ENCODE measurements at places on chromosomes 6 and 20. TPM values are rescaled to one million over a fixed set of nuclear protein-coding genes. Genes with fewer than 3 reads are reported as not detected.

The FOXO3 gene
- total RNA-seq: 56.0 TPM

The ALDH8A1 gene
- total RNA-seq: 1.4 TPM

DNA sequence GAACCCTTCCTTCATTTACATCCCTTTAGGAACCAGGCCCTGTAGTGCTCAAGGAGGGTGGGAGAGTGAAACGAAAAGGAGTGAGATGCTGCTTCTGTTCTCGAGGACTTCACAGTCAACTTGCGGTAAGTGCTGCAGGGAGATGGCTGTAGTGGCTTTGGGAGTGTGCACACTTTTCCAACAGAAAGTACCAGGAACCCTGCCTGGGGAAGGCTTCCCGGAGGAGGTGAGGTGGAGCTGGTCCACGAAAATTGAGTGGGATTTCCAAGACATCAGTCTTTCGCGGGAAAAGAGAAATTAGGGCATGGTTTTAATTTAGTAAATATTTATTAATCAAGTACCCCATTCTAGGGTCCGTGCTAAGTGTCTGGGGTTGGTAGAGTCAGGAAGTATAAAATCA, 12.7 kb downstream of the TRIM31 start:
- DNase-seq: no peak

The DCDC2 gene
- 2.0 TPM for total RNA-seq

- no peak for DNase-seq
These were observed 18.0 kb downstream of the STX7 start for GRCh38 chr6:132494954-132495353.

DNA sequence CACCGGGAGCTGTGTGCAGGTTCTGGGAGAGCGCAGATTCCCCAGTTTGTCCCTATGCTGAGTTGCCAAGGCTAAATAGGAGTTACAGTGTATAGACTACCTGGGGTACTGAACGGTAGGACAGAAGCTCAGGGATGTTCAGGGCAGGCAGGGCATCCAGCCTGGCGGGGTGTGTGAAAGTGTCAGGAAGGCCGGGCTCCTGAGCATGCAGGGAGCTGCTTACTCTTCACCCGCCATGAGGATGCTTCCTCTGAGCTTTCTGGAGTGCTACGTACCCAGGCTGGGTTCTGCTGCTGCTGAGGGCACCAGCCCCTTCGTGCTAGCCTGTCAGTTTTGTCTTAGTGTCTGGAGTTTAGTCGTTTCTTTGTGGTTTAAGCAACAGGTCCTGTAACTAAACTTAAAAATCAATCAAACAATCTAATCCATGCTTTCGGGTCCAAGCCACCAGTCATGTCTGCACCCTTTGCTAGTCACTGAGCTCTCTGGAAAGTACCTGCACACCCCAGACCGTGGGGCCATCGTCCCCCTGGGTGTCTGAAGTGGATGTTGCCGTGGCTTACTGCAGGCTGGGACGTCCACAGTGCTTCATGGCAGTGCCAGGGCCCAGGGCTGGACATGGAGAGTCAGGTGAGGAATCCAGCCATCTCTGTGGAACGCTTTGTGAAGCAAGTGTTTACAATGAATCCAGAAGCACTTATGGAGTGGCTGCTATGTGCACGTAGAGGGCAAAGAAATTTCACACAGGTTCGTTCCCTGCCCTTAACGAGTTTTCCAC, 220.3 kb upstream of the SNX9 start:
- DNase-seq: no peak

- no peak for DNase-seq
These were observed 37.4 kb downstream of the GCNT2 start for GRCh38 chr6:10558565-10558964.

DNA sequence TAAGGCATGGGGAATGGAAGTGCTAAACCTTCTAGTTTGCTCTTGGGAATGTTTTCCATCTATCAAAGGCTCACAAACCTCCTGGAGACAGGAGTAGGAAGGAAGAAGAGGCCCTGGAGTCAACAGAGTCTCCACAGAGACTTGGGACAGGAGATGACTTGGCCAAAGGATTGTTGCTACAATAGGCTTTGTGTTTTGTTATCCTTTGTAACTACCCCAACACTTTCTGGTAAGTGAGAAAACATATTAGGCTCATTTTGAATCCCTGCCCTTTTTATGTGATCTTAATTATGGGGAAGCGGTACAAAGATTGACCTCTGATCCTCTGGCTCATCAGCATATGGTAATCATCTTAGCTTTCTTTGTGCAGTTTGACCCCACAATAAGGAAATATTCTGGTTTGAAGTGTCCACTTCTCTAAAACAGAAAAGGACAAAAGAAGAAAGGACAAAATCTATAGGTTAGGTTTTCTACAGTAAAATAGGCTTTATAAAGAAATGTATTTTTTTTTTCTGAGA, 24.1 kb upstream of the GTF3C6 start:
- DNase-seq: no peak

The PSMB1 gene
- 203 TPM for total RNA-seq

The TLDC2 gene
- total RNA-seq: 0.31 TPM

- DNase-seq: no peak
These were observed 556 bp upstream of the MROH8 start for GRCh38 chr20:37179683-37180524.

DNA sequence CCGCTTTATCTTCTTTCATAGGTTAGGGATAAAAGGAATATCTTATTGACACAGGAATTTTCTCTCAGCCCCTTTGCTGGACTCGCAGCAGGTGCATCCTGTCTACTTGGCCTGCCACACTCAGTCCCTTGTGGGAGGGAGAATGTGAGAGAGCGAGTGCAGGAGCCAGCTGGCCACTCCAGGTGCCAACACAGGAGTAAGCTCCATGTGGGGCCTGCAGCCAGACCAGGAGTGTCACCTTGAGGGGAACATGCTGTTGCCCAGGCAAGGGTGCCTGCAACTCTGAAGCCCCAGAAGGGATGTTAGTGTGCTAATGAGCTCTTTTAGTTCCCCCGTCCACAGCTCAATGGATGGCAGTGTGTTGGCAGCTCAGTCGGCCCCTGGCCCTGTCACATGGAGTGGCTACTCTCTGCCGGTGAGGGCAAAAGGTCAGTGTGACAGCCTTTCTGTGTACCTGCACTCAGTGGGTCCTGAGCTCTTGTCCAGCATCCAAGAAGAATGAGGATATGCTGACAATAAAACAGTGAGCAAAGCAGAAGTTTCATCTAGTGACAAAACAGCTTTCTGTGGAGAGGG, 57.1 kb downstream of the CRYBG1 start:
- DNase-seq: no peak

The PRIM2 gene
- total RNA-seq: 25.7 TPM

GRCh38 chr6:43451348-43451747, 4.0 kb downstream of the DLK2 start:
- DNase-seq: no peak

The SNX5 gene
- 60.4 TPM for total RNA-seq

The OR2B6 gene
- not detected for total RNA-seq

DNA sequence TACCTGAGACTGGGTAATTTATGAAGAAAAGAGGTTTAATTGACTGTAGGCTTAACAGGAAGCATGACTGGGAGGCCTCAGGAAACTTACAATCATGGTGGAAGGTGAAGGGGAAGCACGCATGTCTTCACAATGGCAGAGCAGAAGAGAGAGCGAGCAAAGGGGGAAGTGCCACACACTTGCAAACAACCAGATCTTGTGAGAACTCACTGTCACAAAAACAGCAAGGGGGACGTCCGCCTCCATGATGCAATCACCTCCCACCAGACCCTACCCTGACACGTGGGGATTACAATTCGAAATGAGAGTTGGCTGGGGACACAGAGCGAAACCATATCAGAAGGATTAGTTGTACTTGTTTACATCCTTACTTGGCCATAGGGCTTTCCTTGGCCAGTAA, 49.7 kb downstream of the FIG4 start:
- no peak for DNase-seq

DNA sequence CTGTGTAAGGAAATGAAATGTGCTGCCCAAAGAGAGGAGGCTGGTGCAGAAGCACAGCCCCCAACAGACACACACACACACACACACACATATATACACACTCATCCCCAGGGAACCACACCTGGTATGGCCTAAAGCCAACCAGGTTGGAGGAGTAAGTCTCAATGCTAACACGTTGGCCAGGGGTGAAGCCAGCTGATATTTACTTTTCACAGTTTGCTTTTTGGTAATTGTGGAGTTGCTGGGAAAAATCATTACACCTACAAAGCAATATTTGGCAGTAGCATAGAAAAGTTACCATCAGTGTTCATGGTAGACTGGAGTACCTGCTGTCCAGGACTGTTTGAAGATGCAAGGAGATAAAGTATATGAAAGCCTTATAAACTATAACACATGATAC, 50.3 kb upstream of the NAA20 start:
- DNase-seq: no peak

DNA sequence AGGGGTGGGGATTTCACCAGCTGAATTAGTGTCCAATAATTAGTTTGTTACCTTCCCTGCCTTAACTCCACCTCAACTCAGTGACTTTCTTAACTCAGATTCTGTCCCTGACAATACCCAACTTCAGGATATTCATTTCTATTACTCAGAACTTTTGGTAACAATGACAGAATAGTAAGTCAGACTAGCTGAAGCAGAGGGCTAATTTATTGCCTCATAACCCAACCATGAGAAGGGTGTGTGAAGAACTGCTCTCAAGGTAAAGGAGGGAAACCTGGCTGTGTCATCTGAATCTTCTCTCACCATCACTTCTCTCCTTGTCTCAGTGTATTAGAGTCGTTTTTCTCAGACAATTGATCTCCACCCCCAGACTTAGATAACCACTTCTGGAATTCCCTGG, 1.2 kb upstream of the PI3 start:
- no peak for DNase-seq

DNA sequence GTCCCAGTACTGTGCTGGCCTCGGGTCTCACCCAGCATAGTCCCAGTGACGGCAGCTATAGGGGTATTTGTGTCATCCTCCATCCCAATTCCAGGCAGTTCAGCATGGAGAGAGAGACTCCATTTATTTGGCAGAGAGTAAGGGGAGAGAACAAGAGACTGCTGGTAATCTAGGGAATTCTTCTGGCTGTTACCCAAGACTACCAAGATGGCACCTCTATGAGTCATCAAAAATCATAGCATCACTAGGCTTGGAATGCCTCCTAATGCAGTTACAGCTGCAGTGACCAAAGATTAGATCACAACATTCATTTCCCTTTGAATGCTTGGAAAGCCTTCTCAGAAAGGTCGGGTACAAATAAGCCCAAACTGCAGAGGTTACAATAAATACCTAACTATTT, 660.4 kb upstream of the FLRT3 start:
- DNase-seq: no peak

- DNase-seq: no peak
These were observed 1.9 kb upstream of the VGLL2 start for GRCh38 chr6:117263353-117263927.

DNA sequence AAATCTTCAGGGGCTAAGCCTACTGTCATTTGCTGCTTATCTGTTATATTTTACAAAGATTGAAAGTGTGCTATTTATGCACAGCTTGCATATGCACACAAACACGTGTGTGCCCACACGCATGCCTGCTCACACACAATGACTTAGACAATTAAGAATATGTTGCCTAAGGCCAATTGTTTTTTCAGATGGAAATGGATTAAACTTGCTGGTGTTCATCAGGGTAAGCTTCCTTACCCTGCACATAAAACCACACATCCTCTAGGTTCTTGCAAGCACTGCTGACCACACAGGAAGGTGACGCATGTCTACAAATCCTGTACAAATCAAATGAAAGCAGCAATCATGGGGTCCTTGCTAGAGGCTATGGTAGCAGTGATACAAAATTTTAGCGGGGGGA, 58.4 kb downstream of the GJA10 start:
- no peak for DNase-seq

The GPR6 gene
- total RNA-seq: not detected

GRCh38 chr6:34243901-34244884, 4.6 kb downstream of the SMIM29 start:
- DNase-seq: peak; percentile 80

GRCh38 chr20:1367479-1367878, 25.4 kb downstream of the FKBP1A start:
- no peak for DNase-seq

- no peak for DNase-seq
These were observed 65.4 kb downstream of the PRND start for GRCh38 chr20:4787069-4787468.

The SIRPG gene
- total RNA-seq: not detected

- DNase-seq: no peak
These were observed 72.0 kb downstream of the BLOC1S5 start for GRCh38 chr6:7992002-7992815.

DNA sequence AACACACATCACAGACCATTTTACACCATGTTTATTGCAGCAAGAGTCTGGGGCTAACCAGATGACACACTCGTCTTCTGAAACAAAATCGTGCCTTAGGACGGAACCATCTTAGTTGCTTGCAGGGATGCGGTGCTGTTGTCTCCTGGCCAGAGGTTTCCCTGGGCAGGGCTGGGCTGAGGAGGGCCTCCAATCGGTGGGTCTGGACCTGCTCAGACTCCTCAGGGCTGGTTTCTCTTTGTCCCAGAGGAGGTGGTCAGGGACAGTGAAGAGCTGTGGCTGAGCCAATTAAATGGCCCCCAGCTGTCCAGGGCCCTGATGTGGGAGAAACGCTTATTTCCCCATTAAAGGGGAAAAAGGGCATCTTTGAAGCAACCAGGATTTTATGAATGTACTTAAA, 117.6 kb downstream of the SLC24A3 start:
- no peak for DNase-seq

GRCh38 chr6:20837189-20837588, 302.9 kb downstream of the CDKAL1 start:
- DNase-seq: no peak

DNA sequence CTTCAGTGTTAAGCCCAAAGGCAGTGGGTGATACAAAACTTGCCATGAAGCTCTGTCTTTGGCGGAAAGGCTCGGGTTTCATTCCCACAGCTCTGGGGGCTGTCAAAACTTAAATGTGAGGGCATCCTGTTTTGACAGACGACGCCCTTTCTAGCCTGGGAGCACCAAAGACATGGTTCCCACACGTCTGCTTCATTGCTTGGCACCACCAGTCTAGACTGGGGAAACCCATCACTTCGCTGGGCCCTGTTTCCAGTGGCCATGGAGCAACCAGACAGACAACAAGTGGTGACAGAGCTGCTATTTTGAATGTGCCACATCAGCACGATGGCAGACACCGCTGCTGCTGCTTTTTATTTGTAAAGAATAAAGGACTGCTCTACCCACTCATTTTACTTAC, 127.5 kb downstream of the SASH1 start:
- no peak for DNase-seq
